Cerebellar nuclear complex (tissue), 1 donor: ENCODE measurements at places on chromosomes 13 and 19.

GRCh38 chr13:112241288-112241687 is 134.9 kb upstream of the SPACA7 start:
- no peak for DNase-seq

DNA sequence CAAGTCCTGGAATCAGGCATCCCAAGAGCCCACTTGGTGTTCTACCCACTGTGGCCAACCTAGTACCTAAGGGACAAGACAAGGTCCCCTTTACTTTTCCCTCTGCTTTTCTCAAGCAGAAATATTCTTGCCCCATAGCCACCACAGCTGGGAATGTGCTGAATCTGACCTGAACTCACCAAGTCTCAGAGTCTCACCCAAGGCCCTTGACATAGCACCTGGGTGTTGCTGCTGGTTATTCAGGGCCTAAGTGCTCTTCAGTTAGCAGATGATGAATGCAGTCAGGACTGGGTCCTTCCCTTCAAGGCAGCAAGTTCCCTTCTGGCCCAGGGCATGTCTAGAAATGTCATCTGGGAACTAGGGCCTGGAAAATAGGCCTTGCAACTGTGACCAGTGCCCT is 201.8 kb upstream of the SERP2 start:
- DNase-seq: no peak

- no peak for DNase-seq
Measured at GRCh38 chr13:18978447-18978846, 203.2 kb downstream of the TUBA3C start.

DNA sequence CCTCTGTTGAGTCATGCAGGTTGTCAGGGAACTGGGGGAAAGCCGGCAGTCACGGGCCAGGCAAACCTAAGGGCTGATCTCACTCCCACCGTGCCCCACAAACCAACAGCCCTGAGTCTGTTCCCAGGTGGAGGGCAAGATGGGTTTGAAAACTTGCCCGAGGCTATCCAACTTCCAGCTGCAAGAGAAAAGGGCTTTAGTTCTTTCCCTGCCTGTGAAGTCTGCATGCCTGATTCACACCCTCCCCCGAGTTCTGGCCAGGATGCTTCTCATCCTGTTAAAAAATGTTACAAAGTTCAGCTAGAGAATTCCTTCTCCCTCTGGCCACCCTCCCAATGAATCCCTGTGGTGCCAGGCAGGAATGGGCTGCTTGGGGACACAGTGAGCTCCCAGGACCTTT is 33.1 kb downstream of the MYO16 start:
- DNase-seq: no peak

DNA sequence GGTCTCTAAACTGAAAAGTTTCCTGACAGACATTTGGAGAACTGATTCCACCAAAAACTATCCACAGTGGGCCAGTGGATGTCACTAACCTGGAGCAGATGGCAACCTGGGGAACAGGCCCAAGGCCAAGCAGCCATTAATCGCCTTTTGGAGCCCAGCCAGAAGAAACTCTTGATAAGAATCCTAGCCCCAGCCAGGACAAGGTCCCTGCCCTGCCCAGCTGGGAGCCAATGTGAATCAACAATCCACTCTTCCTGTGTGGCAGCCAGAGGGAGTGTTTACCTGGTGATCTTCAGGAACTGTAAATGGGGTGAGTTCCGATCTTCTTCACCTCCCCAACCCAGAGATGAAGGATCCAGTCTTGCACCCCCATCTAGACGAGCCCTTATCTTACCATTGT is 14.5 kb upstream of the IGSF23 start:
- no peak for DNase-seq

GRCh38 chr13:30577401-30577852 is 40.3 kb upstream of the USPL1 start:
- no peak for DNase-seq

DNA sequence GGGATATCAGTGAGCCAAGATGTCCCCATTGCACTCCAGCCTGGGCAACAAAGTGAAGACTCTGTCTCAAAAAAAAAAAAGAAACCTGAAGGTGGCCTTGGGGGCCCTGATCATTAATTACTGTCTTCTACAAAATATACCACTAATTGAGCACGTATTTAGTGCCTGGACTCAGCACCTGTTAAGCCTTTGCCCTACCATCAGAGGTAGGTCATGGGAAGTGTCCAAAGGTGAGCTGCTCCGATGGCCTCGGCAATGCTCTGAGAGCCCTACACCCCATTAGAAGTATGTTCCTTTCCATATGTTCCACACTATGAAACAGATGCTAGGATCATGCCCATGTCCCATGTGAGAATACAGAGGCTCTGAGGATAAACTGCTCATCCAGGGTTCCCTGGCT is 20.9 kb downstream of the NOSIP start:
- no peak for DNase-seq

GRCh38 chr19:14237014-14237941 is 31.3 kb upstream of the ADGRL1 start:
- DNase-seq: no peak

- DNase-seq: no peak
Measured at GRCh38 chr13:106612688-106613087, 44.8 kb upstream of the ARGLU1 start.
